Fibroblast of lung (primary cell): ENCODE measurements at places on chromosomes 6 and 20. TPM values are rescaled to one million over a fixed set of nuclear protein-coding genes. Genes with fewer than 3 reads are reported as not detected.
A peak's percentile ranks its signal among the peaks of the same experiment; 100 is the strongest.

DNA sequence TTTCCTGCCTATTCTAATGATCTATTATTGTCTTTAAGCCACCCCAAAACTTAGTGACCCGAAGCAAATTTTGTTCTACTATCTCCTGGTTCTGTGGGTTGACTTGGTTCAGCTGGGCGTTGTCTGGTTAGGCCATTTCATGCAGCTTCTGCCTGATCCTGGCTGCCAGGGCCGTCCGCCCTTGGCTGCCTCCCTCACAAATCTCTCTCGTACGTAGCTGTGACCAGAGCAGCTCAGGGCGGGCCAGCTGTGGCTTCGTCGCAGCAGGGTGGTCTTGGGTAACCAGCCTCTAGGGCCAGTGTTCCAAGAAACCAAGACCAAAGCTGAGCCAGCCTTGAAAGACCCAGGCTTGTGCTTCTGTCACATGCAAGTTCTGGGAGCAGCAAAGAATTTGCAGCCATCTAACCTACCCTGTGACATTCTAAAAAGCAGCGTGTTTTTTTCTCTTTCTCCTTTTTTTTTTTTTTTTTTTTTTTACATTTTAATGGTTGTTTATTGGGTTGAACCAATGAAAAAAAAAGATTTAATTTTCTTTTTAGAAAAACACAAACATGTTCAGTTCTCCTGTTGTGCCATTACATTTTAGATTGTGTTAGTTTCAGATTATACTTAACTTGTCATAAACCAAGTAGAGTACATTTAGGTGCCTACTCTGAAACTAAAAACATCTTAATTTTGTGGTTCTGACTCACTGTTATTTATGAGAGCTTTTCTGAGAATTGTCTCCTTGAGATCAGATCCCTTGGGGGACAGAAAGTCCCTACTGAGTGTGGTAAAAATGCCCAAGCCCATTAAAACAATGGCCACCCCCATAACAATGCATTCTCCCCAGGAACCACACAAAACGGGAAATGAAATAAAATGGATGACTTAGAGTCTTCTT lies 83.9 kb downstream of the ZDHHC14 start:
- no peaks in the 10 kb centered on the region for H3K27me3 ChIP-seq
- no peak for DNase-seq

- no peaks in the 10 kb centered on the region for H3K36me3 ChIP-seq
- H3K27ac ChIP-seq: no peak overlapping the region
- H3K27me3 ChIP-seq: no peaks in the 10 kb centered on the region
- H3K4me1 ChIP-seq: no peaks in the 10 kb centered on the region
- H3K4me3 ChIP-seq: no peak overlapping the region
Observed at GRCh38 chr20:36267605-36268381, 31.5 kb downstream of the AAR2 start.

TAAR9 gene
- not detected in 2 replicates for total RNA-seq

HDGFL1 gene
- total RNA-seq: not detected in 2 replicates

DNA sequence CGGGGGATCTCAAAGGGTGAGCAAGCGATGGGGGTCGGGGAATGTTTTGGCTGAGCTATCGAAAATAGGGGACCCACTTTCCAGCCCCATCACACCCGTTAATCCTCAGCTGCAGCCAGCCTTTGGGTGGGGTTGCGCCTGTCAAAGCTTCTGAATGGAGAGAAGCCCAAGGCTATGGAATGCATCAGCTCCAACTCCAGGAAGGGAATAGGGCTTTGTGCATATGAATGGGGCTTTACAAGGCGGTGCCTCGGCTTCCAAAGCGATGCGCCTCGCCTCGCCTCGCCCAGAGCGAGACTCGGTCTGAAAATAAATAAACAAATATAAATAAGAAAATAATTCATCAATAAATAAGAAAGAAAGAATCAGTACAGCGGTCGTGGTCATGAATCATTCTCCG lies 751.4 kb upstream of the DEFB115 start:
- H3K27ac ChIP-seq: no peak overlapping the region
- H3K36me3 ChIP-seq: no peaks in the 10 kb centered on the region
- H3K27me3 ChIP-seq: no peaks in the 10 kb centered on the region
- no peaks in the 10 kb centered on the region for H3K4me1 ChIP-seq
- no peak overlapping the region for H3K4me3 ChIP-seq

- H3K4me3 ChIP-seq: no peak overlapping the region
- no peak for DNase-seq
- no peaks in the 10 kb centered on the region for H3K4me1 ChIP-seq
- H3K27ac ChIP-seq: no peak overlapping the region
Observed at GRCh38 chr6:149153693-149154092, 163.8 kb upstream of the TAB2 start.

DNA sequence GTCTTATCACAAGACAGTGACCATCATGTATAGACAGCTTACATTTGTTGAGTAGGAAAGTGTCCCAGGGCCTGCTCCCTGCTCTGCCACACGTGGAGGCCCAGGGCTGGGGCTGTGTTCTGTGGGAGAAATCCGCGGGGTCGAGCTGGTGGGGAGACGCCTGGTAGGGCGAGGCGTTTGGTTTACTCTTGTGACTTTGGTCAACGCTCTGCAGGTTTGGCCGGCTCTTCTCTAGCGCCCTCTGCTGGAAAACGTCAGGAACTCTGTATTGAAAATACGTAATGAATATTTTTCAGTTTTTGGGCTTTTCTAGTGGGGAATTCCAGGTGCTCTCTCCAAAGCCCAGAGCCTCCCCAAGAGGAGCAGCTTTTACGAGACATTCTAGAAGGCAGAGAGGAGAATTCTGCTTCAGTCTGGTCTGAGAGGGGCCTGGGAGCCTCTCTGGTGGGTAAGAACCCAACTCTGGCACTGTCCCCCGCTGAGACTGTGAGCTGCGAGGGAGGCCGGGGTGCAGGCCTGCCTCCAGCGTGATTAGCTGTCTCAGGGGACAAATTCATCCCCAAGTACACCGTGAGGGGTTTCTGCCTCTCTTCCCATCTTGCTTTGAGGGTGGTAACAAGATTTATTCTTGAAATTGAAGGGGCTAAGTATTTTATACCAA lies 112.6 kb upstream of the RALGAPA2 start:
- H3K36me3 ChIP-seq: no peaks in the 10 kb centered on the region
- DNase-seq: peak; percentile 28
- no peaks in the 10 kb centered on the region for H3K27me3 ChIP-seq
- H3K4me3 ChIP-seq: no peak overlapping the region
- H3K27ac ChIP-seq: no peak overlapping the region

DNA sequence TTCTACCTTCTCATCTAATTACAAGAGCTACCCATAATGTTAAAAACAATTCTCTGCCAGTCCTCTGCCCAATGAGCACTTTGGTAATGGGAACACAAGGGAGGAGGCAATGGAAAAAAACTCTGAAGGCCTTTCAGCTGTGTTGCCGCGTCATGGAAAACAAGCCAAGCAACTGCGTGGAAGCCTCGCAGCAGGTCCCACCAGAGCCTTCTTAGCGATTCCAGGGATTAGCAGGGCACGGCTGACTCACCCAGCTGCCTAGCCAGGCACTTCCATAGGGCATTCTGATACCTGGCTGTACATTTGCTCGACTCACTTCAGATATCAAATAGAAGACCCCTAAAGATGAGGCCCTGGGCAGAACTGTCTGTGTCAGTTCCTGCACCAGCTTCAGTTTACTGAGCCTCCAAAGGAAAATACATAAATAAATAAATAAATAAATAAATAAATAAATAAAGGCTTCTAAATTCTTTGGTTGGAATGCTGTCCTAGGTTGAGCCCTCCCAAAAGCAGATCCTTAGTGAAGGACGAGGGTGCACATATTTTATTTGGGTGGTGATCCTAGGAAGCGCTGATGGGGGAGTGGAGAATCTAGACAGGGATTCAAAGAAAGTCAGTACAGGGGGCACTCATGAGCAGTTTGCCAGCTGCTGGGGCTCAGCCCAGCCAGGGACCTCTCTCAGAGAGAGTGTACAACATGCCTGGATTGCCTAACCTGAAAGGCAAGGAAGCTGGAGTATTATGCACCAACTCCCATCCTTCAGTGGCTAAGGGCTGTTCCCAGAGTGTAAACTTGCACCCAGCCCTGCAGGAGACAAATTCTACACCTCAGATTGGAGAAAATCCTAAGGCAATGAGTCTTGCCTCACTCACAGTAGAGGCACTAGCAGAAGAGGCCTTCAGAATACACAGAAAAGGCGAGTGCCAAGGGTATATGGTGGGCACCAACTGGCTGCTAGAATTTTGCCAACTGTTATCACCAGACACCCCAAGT lies 18.2 kb downstream of the SNAP25 start:
- no peaks in the 10 kb centered on the region for H3K27me3 ChIP-seq
- H3K4me1 ChIP-seq: no peaks in the 10 kb centered on the region
- no peaks in the 10 kb centered on the region for H3K36me3 ChIP-seq
- no peak for DNase-seq
